Right renal pelvis (tissue), 4 donors: ENCODE measurements at places on chromosomes 4 and X.

- no peak for DNase-seq
Observed at GRCh38 chrX:12210196-12210815, 72.0 kb downstream of the FRMPD4 start.

- DNase-seq: peak; percentile 31
Observed at GRCh38 chr4:125316401-125316790, 1.6 kb downstream of the FAT4 start.

- no peak for DNase-seq
Observed at GRCh38 chr4:113657586-113658233, 103.8 kb downstream of the CAMK2D start.

DNA sequence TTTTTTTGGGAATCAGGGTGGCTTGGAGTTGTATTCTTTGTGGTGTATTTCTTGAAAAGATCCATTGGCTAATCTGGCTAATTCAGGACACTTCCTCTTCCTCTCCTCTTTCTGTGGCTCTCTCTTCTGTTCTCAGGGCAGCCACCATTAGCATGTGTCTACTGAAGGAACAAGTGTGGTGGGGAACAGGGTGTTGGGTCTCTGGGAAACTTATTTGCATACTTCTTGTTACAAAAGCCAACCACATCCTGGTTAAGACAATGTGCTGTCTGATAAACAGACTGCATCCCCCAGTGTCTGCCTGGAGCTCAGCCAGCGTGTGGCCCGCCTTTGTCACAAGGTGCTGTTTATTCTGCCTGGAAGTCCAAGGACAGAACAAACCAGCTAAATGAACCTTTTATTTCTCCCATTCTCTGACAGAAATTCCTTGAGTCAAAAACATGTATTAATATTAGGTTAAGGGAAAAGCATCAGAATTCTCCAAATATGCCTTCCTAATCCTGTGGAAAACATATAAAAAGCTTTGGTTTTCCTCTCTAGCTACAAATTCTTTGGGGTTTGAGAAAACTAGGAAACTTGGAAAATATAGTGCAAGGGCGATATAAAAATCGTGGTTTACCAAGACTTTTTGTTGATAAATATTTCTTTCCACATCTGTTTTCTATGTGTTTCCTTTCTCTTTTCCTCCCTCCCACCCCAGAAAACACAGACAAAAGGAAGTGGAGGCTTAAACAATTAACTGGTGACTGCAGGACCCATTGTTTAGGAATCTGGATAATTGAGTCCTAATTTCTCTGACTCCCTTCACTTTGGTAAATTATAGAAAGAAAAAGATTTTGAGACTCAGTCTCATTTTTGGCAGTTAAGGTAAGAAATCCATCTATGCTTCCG, 203.6 kb downstream of the SPRY1 start:
- DNase-seq: no peak

DNA sequence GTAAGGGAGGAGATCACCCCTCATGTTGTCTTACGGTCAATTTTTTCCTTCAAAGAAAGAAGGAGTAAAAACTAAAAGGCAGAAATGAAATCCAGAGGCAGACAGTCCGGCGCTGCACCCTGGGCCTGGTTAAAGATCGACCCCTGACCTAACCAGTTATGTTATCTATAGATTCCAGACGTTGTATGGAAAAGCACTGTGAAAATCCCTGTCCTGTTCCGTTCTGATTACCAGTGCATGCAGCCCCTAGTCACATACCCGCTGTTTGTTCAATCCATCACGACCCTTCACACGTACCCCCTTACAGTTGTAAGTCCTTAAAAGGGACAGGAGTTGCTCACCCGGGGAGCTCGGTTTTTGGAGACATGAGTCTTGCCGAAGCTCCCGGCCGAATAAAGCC, 105.6 kb upstream of the JADE1 start:
- no peak for DNase-seq
